ENCODE measurements at places on chromosomes 11 and 22. TPM values are rescaled to one million over a fixed set of nuclear protein-coding genes. Genes with fewer than 3 reads are reported as not detected.

- peak; percentile 77 for DNase-seq
Measured at GRCh38 chr11:29343465-29344333, 673.1 kb downstream of the KCNA4 start.

GRCh38 chr11:33689085-33689484 is 11.5 kb downstream of the C11orf91 start:
- DNase-seq = no peak

The APOBEC3F gene
- polyA plus RNA-seq = 4.9 TPM

GRCh38 chr22:34849965-34850364 is 216.0 kb upstream of the ISX start:
- DNase-seq = no peak

DNA sequence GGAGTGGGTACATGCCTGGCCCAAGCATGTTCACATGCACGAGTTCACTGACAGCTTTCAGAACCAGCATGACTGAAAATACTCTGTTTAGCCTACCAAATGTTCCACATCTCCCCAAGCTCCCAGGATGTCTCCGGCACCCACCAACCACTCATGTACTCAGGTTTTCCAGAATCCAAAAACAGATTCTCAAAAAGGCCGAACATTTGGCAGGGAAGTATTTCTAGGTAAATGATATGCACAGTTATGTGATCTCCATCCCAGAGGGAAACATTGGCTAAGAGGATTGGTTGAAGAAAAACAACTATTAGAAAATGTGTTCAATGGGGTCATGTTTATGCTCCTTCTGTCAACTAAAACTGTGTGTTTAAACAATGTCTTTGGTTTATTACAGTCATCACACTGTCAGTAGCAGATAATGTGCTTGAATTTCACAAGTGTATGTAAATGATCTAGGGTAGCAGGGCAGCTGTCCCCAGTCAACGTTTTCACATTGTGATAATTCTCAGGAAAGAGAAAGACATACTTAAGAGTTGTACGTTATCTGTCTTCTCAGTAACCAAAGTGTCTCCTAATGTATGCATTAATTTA is 52.3 kb downstream of the BARX2 start:
- DNase-seq = no peak

The C11orf42 gene
- not detected for polyA plus RNA-seq

The GRIA4 gene
- polyA plus RNA-seq = 0.38 TPM

The RAC2 gene
- polyA plus RNA-seq = 14.5 TPM

The LUZP2 gene
- polyA plus RNA-seq = not detected

DNA sequence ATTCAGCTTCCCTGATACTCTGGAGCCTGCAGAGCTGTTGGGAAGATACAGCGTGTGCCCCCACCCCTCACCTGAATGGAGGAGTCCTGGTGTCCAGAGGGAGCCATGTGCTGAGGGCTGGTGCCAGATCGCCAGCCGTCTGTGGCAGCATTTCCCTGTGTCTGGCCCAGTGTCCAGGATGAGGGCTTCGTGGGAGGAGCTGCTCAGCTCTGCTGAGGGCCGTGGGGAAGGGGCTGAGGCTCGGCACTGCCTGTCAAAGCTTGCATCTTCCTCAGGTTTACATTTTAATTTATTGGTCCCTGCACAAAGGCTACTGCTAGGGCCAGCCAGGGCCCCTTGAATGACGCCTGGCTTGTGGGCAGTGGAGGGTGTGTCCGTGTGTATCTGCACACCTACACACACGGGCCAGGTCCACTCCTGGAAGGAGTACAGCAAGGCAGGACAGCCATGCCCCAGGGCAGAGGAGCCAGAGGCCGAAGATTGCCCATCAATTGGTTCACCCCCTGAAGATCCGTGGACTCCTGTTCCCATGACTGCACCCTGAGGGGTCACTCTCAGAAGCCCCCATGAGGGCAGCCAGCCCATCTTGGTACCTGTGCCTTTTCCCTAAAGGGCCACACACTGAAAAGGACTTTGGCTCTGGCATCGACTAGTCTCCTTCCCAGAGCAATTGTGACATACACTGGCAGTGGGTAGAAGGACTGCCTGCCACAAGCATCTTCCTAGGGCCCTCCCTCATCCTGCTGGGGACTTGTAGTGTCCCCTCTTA is 107.7 kb upstream of the PARVA start:
- DNase-seq = peak; percentile 41

The OR6Q1 gene
- not detected for polyA plus RNA-seq

- no peak for DNase-seq
Measured at GRCh38 chr22:42912059-42912458, 55.0 kb upstream of the ARFGAP3 start.

GRCh38 chr22:43174941-43175531 is 11.9 kb downstream of the TTLL12 start:
- peak; percentile 21 for DNase-seq

DNA sequence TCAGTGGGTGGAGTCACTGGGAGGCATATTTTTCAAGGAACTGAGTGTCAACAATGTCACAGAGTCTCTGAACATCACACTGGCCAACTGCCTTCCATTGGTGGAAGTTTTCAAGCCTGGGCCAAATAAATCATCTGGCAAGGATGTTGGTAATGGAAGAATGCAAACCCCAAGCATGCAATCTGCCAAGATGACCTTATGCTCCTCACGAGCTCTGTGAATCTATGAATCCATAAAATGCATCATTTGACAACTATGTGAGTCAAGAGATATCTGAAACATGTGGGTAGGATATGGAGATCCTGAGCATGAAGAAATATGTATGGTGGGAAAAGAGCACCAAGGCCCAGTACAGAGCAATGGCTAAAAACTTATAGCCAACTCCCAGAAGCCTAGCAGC is 122.2 kb downstream of the PLEKHA7 start:
- DNase-seq = no peak

DNA sequence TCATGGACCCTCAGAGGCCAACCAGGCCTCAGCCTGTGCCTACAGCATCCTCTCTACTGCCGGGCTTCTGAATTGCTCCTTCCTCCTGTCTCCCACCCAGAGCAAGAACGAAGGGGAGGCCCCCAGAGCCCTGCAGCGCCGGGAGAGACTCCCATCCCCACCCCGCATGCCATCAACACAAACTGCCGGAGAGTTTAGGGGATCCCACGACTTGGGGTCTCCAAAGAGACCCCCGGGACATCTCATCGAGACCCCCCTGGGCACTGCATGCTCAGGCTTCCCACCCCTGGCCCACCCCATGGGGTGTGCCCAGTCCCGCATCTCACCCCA is 8.3 kb upstream of the CD81 start:
- no peak for DNase-seq

The TMEM191B gene
- 3.8 TPM for polyA plus RNA-seq

The NAV2 gene
- polyA plus RNA-seq = 5.0 TPM

The ENTHD1 gene
- polyA plus RNA-seq = not detected

DNA sequence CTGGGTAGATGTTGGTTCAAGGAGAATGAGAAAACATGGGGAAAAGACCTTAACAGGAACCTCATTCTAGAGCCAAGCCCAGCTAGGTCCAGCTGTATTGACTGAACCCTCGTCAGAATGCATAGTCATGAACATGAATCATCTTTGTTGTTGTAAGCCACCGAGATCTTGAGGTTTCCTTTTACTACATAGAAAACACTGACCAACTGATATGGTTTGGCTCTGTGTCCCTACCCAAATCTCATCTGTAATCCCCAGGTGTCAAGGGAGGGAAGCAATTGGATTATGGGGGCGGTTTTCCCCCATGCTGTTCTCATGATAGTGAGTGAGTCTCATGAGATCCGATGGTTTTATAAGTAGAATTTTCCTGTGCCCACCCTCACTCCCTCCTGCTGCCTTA is 19.4 kb upstream of the PHOX2A start:
- no peak for DNase-seq

The ACRV1 gene
- polyA plus RNA-seq = not detected

The DYNC2H1 gene
- 0.88 TPM for polyA plus RNA-seq

All from aorta (tissue), 5 donors.